CD4-positive, alpha-beta T cell (primary cell): ENCODE measurements at places on chromosomes 7 and 10.

- DNase-seq = no peak
These were observed 445.5 kb upstream of the IGFBP3 start for GRCh38 chr7:46366526-46366925.

DNA sequence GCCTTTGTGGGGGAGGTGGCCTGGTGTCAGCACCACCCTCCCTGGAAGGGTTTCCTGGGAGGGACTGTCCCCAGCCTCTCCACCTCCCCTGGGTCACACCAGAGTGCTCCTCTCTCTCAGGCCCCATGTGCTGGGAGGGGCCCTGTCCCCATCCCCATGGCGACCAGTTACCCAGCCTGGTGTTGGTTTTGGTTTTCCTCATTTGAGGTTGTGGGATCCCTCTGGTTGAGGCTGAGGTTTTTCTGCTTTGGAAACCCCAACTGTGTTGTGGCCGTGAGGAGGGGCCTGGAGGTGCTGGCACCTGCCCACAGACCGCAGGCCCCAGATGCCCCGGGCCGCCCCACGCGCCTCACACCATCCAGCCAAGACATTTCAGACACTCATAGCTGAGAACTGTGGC is 106.3 kb downstream of the GRK5 start:
- peak; percentile 21 for DNase-seq

DNA sequence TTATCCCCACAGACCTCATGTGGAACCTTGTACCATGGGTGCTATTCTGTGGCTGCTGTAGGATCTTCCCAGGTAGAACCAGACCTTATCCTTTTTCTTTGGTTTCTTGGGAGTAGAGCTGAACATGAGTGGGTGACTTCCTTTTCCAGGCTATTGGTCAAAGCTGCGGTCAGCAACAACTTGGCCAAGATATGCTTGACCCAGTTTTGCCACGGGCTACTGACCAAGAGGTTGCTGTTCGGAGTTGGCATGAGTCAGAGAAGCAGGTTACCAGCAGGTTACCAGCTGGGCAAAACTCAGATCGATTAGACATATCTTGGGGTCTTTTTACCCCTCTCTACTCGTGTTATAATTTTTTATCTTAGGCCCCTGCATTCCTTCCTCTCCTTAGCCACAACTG is 36.7 kb upstream of the HDAC9 start:
- no peak for DNase-seq

GRCh38 chr10:117797296-117797695 is 249.4 kb downstream of the RAB11FIP2 start:
- DNase-seq = no peak

GRCh38 chr7:2732959-2733584 is 45.1 kb downstream of the AMZ1 start:
- DNase-seq = no peak

- no peak for DNase-seq
These were observed 82.9 kb downstream of the DNAJC1 start for GRCh38 chr10:21920633-21921032.

DNA sequence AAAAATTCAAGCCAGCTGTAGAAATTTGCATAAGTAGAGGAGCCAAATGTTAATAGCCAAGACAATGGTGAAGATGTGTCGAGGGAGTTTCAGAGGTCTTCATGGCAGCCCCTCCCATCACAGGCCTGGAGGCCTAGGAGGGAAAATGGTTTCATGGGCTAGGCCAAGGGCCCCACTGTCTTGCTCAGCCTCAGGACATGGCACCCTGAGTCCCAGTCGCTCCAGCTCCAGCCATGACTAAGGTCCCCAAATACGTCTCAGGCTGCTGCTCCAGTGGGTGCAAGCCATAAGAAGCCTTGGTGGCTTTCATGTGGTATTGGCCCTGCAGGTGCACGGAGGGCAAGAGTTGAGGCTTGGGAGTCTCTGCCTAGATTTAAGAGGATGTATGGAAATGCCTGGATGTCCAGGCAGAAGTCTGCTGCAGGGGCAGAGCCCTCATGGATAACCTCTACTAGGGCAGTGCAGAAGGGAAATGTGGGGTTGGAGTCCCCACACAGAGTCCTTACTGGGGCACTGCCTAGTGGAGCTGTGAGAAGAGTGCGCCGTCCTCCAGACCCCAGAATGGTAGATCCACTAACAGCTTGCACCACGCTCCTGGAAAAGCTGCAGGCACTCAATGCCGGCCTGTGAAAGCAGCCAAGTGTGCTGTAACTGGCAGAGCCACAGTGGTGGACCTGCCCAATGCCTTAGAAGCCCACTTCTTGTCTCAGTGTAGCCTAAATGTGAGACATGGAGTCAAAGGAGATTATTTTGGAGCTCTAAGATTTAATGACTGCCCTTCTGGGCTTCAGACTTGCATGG is 19.2 kb downstream of the TBATA start:
- no peak for DNase-seq

- no peak for DNase-seq
These were observed 114.4 kb downstream of the NPSR1 start for GRCh38 chr7:34772296-34772938.

GRCh38 chr7:77386165-77386822 is 29.9 kb downstream of the GSAP start:
- no peak for DNase-seq

- no peak for DNase-seq
These were observed 39.8 kb upstream of the ZNF37A start for GRCh38 chr10:38054361-38054797.

DNA sequence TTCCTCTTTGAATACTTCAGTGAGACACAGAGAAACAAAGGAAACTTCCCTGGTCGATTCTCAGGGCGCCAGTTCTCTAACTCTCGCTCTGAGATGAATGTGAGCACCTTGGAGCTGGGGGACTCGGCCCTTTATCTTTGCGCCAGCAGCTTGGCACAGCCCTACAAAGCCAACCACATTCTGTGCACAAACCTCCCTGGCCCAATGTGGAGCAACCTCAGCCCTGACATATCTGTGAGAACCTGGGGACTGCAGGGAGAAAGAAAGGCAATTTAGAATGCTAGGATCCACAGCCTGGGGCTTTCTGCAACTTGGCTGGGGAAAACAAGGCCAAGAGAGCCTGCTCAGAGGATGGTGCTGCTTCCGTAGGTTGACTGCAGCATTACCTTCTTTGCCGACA is 63.5 kb upstream of the PRSS58 start:
- DNase-seq = no peak

GRCh38 chr7:12162415-12163113 is 48.5 kb upstream of the TMEM106B start:
- DNase-seq = no peak

DNA sequence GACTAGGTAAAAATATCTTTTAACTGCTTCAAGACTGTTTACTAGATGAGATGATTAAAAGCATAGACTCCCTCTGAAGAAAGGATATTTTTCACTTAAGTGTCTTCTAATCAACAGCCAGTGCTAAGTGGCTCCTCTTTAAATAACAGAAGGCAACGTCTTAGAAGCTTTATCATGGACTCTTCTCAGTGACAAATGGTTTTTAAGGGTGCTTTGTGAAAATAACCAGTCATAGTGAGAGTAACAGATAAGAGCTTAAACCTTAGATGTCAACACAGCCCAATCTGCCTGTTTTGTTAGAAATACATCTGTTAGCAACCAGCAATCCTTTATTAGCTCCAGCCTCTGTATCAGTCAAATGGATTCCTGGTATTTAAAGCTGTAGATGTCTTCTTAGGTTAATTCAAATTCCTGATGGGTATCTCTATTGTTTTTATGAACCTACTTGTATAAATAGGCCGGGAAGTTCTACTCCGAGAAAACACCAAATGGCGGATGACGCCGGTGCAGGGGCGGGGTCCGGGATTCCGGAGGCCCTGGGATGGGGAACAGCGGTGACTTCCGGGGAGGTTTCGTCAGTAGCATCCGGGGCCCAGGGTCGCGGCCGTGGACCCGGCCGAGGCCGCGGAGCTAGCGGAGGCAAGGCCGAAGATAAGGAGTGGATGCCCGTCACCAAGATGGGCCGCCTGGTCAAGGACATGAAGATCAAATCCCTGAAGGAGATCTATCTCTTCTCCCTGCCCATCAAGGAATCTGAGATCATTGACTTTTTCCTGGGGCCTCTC is 285.4 kb downstream of the GPR37 start:
- DNase-seq = no peak

GRCh38 chr10:60423920-60424319 is 34.2 kb upstream of the ANK3 start:
- DNase-seq = no peak

- no peak for DNase-seq
These were observed 95.5 kb downstream of the TACC2 start for GRCh38 chr10:122084286-122085041.

DNA sequence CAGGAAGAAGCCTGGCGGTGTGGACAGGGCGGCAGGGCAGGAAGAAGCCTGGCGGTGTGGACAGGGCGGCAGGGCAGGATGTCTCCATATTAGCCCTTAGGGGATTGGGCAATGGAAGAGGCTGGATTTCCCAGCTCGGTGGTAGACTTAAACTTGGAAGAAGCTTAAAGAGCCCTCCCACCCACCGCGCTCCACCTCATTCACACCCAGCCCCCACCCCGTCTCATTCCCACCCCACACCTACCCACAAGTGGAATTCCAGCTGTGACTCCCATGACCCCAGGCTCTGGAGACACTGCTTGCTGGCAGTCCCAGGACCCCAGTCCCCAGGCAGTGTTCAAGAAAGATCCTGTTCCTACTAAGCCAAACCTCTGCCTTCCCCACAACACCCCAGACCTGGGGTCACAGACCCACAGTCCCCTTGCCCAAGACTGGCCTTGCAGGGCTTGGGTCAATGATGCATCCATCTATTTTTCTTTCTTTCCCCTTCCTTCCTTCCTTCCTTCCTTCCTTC is 34.0 kb downstream of the SPDYE6 start:
- DNase-seq = no peak

- DNase-seq = no peak
These were observed 279.8 kb downstream of the KCNMA1 start for GRCh38 chr10:77357611-77358310.
